Fibroblast of villous mesenchyme (primary cell): ENCODE measurements at places on chromosomes 13 and 19.
A peak's percentile ranks its signal among the peaks of the same experiment; 100 is the strongest.

DNA sequence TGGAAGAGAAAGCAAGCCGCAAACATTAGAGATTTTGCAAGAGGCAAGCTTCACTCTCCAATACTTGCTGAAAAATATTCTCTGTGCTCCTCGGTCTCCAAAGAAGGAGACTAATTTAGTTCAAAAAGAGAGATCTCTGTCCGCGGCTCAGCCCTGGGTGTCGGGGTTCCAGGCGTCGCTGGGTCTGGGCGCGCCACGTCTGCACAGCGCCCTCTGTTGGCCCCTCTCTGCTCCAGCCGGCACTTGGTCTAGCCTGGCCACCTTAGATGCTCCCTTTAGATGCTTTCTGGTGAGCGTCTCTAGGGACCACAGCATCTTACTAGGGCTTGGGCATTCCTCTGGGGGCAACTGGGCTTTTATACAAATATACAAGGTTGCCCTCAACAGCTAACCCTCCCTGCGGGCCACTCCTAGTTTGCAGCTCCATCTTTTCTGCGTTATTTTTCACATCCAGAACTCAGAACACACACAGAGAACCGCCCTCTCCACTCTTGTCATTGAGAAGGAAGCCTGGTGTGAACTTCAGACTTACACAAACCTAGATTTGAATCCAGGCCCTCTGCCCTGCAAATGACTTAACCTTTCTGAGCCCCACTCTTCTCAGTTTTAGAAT lies 78.3 kb downstream of the CYSLTR2 start:
- DNase-seq: peak; percentile 42

GRCh38 chr13:97459215-97459777 lies 25.3 kb downstream of the RAP2A start:
- no peak for DNase-seq

DNA sequence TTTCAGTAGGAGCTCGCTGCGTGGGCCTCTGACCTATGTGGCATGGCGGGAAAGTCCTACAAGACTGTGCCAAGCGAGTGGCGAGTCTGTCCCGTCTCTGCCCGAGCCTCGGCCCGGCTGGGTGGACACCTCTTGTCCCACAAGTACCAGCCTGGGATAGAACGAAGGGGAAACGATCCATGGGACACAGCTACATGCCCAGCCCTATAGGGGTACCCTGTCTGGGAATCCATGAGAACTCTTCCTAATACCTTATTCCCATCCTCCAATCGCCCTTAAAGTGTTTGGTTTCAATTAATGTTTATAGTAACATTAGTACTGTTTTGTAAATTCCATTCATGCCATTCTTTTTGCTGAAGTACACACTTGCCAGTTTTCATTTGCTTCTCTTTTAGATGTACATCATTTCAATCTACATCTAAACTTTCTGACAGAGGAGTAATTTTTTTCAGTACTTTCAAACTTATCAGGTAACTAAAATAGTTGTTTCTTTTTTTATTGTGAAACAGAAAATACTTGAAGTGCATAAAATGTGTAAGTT lies 667 bp upstream of the ZNF790 start:
- DNase-seq: peak; percentile 11

DNA sequence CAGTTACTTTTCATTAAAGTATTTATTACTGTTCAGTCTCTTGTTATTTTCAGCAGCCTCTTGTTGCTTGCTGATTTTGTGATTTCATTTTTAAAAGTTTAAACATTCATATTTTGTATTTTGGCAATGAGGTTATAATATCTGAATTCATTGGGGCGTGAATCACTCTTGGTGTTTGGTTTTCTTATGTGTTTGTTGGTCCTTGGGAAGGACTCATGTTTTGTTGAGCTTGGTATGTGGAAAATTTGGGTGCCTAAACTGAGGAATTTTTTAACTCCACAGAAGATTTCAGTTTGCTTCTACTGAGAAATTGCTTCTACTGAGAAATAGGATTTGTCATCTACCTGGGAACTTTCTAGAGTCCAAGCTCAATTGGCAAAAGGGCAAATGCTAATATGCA lies 38.2 kb downstream of the PDS5B start:
- peak; percentile 37 for DNase-seq

DNA sequence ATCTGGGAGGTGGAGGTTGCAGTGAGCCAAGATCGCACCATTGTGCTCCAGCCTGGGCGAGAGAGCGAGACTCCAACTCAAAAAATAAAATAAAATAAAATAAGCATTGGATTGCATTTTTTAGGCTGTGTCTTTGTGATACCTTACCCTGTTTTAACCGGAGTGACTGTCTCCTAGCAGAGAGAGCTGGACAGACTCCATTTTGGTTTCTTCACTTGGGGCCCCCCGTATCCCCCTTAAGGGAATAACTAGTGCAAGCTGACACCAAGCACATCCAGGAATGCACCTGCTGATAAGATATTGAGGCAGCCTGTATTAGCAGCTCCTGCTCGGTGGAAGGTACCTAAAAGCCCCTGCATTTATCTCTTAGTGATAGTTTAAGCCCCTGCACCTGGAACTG lies 20.8 kb upstream of the GPR32 start:
- no peak for DNase-seq

DNA sequence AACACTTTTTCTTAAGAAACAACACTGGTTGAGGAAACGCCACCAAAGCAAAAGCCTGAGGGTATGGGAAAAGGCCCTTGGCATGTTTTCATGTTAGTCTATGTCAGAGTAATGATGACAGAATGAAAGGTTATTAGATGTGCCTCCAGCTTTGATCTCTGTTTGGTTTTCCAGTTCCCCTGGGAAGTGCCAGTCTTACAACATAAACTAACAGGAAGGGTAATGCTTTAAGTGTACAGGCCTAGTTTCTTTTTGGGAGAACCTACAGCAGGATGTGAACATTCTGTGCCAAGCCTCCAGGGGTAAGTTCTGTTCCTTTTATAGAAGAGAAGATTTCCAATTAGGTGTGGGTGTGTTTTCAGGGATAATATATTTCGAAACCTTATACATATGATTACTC lies 121.7 kb downstream of the FNDC3A start:
- peak; percentile 81 for DNase-seq

- DNase-seq: peak; percentile 56
Observed at GRCh38 chr13:50678464-50679162, 164.9 kb downstream of the DLEU7 start.

DNA sequence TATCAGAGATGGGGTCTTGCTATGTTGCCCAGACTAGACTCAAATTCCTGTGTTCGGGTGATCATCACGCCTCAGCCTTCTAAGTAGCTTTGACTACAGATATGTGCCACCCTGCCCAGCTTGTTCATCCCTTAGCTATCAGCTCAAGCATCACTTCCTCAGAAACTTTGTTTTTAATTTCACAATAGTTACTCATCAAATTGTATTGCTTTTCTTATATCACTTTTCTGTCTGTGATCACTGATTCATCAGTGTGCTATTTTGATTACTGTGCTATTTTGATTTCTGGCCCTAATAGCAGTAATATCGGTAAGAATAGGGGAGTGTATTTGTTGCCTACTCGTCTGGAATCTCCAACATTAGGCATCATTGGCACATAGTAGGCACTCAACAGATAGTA lies 878.6 kb upstream of the PCDH20 start:
- no peak for DNase-seq

DNA sequence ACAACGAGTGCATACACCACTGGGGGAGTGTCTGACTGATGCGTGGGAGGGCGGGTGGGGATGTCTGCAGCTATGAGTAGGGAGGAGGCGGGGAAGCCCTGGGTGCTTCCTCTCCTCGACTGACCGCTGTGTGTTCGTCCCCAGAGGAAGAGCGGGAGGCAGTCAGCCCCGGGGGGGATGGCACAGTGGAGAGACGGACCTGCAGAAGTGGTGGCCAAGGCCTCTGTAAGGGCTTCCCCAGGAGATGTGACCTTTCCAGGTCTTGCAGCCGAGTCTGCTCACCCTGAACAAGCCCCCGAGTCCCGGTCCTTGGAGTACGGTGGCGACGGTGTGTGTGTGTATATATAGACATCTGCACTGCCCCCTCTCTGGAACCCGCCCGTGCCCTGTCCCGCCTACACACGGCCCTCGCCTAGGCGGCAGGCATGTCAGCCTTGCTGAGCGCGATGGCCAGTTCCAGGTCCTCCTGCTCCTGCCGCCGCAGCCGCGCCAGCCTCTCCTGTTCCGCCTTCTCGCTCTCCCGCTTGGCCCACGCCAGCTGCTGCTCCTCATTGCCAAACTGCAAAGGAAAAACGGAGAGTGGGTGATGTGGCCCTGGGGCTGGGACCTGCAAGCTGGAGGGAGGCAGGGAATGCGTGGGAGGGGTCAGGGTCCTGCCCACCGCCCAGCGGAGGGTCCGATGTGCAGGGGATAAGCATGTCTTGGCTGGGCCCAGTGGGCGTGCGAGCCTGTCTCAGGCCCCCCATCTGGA lies 30.8 kb downstream of the KLF2 start:
- DNase-seq: peak; percentile 41

- DNase-seq: no peak
Observed at GRCh38 chr13:98707281-98707999, 45.0 kb downstream of the SLC15A1 start.

- DNase-seq: no peak
Observed at GRCh38 chr19:916645-917322, 349 bp upstream of the KISS1R start.

GRCh38 chr19:55340784-55341147 lies 1.1 kb downstream of the KMT5C start:
- no peak for DNase-seq

DNA sequence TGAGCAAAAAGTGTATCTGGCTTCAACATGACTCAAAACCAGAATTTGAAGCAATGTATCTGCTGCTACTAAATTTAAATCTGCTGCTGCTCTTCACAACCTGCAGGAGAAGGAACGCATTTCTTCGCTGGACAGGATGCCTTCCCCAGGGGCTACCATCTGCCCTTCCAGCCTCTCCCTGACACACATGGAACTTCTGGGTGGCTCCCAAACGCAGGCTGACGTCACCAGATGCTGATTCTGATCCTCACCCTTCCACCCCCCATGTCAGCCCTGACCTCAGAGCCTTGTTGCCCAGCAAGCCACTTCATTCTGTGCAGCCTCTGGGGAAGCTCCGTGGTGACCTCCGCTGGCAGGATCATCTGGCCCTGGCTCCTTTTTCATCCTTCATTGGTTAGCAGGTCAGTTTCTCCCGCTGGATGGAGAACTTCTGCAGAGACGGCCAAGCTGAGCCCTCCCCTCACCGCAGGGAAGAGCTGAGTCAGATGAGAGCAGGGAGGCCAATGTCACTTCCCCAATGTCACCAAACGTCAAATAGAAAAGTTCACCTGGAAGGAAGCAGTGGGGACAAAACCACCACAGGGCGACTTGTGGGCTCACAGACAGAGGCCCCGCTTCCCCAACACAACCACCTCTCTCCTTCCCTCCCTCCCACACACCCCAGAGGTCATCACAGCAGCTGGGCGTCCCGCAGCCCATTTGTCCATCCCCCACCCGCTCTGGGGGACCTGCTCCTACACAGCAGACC lies 14.0 kb upstream of the RAB20 start:
- DNase-seq: peak; percentile 62

GRCh38 chr13:26836626-26837025 lies 76.0 kb upstream of the GPR12 start:
- DNase-seq: no peak

GRCh38 chr13:93039131-93039530 lies 187.5 kb upstream of the GPC6 start:
- DNase-seq: peak; percentile 46

- no peak for DNase-seq
Observed at GRCh38 chr19:44720945-44721344, 22.0 kb downstream of the CEACAM16 start.

- no peak for DNase-seq
Observed at GRCh38 chr19:2291185-2291751, 9.3 kb upstream of the PEAK3 start.

DNA sequence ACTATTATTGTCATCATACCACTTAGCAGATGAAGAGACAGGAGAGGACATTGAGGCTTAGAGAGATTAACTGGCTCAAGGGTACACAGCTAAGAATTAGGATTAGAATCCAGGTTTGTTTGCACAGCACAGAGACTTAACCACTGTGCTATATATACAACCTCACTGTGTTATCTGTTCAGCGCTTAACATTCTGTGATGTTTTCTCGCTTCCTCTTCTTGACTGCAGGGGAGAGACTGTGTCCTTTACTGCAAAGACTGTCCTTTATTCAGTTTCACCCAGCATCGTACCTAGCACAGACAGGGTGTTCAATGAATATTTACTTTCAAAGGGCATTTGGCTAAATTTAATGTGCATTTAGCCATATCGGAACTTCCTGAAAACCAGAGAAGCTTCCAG lies 54.9 kb upstream of the PCDH8 start:
- no peak for DNase-seq

DNA sequence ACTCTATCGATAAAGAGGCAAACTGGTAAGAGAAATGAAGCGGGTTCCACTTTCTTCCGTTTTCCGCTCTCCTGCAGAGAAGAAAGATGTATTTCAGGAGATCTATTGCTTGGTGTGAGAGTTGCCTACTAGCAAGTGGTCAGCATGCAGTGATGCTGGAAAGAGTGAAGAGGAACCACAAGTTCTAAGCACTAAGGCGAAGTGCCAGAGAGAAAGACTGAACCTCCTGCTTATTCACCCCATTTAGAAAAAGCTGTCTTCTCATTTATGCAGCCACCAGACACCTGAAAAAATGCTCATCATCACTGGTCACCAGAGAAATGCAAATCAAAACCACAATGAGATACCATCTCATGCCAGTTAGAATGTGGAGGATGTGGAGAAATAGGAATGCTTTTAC lies 78.7 kb upstream of the GPC6 start:
- DNase-seq: no peak

- DNase-seq: no peak
Observed at GRCh38 chr19:8731428-8732169, 10.2 kb downstream of the OR2Z1 start.

- no peak for DNase-seq
Observed at GRCh38 chr19:15934332-15935078, at the start of gene CYP4F11. CYP4F11 (minus strand) TSS chr19:15934529; CDS start chr19:15934408, 121 bp downstream.

DNA sequence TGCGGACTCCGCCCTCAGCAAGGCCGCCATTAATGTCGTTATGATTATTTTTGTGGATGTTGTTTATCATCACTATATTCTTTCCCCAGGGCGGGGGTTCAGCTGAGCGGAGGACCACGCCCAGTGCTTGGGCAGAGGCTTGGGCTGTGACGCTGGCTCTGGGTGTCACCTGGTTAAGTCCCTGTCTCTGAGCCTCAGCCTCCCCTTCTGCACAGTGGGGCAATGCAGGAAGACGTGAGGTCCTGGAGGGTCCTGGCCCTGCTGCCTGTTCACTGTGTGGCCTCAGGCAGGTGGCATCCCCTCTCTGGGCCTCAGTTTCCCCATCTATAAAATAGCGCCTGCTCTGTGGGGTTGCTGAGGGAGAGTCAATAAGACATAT lies 32.5 kb downstream of the NFIC start:
- no peak for DNase-seq

DNA sequence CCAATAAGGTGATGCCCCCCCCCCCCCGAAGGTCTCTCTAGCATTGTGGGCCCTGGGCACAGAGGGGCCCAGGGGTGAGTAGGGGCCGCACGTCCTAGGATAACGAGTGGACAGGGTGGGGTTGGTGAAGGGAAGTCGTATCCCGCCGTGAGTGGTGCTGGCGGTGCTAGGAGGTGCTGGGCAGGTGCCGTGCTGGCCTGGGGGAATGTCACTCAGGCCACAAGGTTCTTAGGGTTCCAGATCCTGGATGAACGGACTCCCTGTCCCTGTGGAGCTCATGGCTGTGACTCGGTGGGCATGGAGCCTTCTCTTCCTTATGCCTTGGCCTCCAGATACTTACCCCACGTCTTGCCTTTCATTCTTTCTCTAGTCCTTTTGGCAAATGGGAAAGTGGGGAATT lies 157.4 kb upstream of the SOX1 start:
- DNase-seq: no peak
